ENCODE measurements at places on chromosomes 2 and 18.

GRCh38 chr2:100767224-100767653, 52.7 kb upstream of the NPAS2 start:
- no peak for DNase-seq

DNA sequence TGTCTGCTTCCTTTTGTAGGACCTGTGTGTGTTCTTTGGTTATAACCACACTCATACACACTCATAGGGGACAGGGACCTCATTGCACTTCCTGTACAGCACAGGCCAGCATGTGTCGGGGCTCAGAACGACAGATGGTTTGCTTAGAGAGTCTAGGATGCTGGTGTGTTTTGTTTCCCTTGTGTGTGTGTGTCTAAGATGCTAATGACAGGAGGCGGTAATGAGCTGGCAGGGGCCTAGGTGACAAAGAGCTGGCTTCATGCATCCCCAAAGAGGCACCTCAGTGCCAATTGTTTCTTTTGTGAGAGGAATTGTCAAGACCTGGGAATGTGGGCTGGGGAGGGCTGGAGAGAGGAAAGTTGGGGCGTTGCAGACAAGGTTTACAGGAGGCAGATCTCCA, 66.6 kb downstream of the CELF4 start:
- no peak for DNase-seq

GRCh38 chr18:21051620-21052019, 60.0 kb downstream of the ROCK1 start:
- no peak for DNase-seq

GRCh38 chr18:14964406-14964805, 216.4 kb downstream of the ANKRD30B start:
- DNase-seq = no peak

DNA sequence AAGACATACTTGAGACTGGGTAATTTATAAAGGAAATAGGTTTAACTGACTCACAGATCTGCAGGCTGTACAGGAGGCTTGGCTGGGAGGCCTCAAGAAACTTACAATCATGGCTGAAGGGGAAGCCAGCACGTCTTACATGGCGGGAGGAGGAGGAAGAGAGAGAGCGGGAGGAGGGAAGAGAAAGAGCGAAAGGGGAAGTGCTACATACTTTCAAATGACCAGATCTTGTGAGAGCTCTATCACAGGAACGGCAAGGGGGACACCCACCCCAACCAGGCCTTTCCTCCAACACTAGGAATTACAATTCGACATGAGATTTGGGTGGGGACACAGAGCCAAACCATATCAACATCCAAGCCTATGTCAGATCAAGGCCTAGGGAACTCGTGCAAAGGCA, 24.2 kb downstream of the MYL12B start:
- no peak for DNase-seq

GRCh38 chr2:54053830-54054229, 61.6 kb upstream of the ACYP2 start:
- DNase-seq = no peak

GRCh38 chr2:200483729-200484198, 26.1 kb downstream of the KCTD18 start:
- DNase-seq = no peak

DNA sequence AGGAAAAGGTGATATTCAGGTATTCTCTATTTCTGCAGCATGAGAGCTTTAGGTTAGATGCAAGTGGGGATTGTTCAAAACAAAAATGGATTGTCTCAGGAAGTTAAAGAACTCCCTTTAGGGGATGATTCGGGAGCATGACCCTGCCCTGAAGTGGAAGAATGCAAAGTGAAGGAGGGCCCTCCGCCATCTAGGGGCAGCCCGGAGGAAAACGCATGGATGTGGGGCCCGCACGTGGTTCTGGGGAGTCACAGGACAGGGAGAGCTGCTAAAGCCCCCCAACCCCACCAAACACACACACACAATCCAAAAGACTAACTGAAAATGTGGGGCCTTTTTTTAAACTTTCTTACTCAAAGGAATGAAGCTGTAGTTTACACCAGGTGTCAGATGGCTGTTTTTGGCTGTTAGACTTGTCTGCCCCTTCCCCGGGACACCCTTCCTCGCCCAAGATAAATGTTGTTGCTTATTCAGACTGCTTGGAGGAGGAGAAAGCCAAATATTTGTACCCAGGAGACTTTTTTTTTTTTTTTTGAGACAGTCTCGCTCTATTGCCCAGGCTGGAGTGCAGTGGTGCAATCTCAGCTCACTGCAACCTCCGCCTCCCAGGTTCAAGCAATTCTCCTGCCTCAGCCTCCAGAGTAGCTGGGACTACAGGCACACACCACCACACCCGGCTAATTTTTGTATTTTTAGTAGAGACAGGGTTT, 78.8 kb downstream of the HNRNPLL start:
- DNase-seq = no peak

GRCh38 chr2:60391230-60391629, 162.2 kb downstream of the BCL11A start:
- DNase-seq = no peak

DNA sequence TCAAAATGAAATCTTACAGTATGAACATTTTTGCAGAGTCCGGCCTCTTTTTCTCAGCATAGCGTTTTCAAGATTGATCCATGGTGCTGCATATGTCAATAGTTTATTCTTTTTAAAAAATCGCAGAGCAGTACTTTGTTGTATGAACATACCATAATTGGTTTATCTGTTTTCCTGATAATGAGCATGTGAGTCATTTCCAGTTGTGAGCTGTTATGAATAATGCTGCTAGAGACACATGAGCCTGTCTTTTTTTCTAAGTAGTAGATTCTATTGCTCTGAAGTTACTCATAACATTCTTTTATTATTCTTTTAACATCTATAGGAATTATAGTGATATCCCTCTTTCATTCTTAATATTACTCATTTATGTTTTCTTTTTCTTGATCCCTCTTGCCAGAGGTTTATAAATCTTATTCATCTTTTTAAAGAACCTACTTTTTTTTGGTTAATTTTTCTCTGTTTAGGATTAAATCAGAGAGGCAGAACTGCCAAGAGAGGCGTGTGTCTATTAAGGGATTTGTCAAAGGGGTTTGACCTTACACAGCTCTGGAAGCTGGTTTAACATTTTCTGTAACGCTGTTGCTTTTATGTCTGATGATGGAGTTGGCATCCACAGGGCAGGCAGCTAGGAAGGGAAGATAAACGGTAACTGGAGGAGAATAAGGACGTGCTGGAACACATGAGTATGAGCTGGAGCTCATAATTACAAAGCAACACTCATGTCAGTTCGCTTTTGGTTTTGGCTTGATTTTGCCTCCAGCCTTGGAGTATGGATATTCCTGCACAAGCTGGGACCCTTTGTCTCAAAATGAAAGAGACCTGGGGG, 47.4 kb downstream of the MGAT5 start:
- DNase-seq = no peak

- DNase-seq = no peak
Measured at GRCh38 chr2:201414099-201415023, 36.9 kb downstream of the TRAK2 start.

DNA sequence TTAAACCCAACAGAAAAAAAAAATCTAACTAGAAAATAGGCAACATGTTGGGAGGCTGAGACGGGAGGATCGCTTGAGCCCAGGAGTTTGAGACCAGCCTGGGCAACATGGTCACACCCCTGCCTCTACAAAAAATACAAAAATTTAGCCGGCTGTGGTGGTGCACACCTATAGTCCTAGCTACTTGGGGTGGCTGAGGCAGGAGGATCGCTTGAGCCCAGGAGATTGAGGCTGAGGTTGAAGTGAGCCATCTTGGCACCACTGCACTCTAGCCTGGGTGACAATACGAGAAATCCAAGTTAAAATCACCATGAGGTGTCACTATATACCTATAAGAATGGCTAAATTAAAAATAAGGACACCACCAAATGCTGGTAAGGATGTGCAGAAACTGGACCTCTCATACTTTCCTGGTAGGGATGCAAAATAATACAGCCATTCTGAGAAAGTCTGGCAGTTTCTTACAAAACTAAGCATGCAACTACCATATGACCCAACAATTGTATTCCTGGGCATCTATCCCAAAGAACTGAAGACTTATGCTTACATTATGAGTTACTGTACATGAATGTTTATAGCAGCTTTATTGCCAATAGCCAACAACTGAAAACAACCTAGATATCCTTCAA, 2.2 kb downstream of the SEPTIN10 start:
- no peak for DNase-seq

DNA sequence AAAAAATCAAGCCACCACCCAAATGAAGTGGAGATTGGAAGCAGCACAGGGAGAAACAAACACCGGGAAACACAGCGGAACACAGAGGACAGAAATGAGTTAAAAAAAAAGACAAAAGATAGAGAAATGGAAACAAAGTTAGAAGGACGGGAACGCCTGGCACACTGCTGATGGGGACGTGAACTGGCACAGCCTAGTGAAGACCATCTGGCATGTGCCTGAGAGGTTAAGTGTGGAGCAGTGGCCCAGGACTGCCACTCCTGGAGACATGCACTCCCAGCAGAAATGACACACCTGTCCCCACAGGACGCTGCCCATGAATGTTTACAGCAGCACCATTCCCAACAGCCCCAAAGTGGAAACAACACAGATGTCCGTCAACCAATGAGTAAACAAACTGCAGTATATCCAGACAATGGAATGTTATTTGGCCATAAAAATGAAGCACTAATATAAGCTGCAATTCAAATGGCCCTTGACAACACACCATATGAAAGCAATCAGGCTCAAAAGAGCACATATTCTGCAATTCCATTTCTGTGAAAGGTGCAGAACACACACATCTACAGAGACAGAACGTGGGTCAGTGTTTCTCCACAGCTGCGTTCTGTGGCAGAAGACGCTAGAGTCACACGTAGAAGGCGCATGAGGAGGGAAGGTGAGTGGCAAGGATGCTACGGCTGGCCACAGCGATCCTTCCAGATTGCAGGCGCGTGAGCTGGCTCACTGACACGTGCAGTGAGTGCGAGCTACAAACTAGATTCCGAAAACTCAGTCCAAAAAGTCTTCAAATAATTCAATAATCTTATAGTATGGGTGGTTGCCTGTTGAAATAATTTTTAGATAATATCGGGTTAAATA, 24.6 kb downstream of the THAP4 start:
- no peak for DNase-seq

GRCh38 chr2:196314780-196315179, 143.4 kb upstream of the STK17B start:
- DNase-seq = no peak

DNA sequence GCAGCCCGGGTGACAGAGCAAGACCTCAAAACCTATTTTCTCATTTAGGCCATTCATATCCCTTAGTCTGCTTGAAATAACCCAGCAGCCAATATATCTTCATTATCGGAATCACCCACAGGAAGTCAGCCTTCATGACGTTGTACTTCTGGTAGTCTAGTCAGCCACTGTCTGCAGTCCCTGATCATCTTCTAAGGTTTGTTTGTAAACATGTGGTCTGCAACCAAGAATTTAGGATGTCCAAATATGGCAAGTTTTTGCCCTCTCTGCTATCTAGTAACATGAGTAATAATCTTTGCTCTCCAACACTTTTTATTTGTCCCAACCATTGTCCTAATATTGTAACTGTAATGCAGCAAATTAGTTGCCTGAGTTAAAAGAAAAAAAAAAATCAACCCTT, 92.5 kb downstream of the PRPF40A start:
- no peak for DNase-seq

DNA sequence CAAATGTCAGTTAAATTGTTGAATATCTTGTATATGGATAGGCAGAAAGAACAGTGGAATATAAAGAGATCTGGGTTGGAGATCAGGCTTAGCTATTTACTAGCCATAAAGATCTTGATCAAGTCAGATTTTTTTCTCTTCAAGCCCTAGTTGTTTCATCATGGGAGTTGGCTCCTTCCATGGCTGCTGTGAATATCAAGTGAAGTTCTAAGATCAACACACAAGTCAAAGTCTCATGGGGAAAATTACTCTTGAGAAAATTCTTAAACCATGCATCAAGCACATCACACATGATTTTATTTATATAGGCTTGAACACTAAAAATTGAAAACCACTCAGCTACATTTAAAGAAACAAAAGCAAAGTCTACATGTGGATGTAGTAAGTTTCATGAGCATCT, 79.8 kb downstream of the C1D start:
- no peak for DNase-seq

DNA sequence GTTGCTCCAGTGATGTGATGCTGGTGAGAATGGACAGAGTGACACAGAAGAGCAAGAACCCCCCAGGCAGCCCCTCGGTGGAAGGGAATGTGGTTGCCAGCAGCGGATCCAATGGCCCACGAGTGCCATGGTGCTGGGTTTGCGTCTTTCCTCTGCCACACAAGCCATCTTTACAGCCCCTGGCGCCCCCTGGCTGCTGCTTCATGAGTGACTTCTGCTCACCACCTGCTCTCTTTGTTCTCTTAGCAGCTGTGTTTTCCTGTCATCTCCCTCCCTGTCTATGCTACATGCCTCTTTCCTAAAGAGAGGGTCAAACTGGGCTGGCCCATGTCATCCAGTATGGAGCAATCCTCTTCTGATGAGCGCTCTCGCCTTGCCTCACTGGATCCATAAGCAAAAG, 300.0 kb upstream of the SMIM21 start:
- DNase-seq = no peak

GRCh38 chr2:79713131-79713785, 200.4 kb downstream of the CTNNA2 start:
- no peak for DNase-seq

DNA sequence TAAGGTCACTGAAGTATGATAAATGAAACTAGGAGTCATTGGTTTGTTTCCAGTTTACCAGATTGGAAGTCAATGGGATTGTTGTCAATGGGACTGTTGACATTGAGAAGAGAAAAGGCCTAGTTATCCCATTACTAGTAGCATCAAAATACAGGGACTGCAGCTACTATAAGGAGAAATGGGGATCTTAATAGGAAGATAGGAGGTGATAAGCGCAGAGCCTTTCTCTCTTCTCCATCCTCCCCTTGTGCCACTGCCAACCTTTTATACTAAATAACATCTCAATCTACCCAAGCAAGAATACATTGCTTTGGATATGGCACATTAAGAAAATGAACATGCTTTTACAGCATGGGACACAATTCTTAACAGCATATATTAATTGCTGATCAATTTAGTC, 10.5 kb upstream of the BBS5 start:
- DNase-seq = no peak

- DNase-seq = no peak
Measured at GRCh38 chr18:68803356-68803755, 5.5 kb downstream of the CCDC102B start.

DNA sequence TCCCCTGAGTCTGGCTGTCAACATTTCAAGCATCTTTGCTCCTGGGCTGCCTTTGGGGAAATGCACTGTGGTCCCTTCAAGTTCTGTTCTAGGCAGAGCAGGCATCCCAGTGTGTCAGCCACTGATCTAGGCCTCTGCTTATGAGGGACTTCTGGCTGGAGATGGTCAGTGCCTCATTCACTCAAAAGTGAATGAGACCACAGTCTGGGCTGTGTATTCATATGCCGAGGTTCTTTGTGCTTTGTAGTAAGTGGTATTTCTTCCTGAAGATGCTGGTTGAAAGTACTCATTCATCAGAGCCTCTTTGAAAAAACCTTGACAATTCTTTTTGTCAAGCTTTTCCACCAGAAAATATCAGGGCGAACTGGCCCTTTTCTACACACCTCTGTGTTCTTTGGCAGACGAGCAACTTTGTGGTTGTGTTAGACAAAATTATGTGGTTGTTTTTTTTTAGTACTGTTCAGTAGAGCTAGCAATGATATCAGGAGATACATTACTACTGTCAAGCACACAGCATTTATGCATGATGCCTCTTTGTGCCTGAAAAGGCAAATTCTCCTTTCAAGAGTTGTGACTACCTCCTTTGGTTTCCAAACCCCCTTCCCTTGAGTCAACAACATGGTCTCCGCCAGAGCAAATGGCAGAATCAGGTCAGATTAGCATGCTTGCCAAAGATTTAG, 510.9 kb upstream of the NRP2 start:
- DNase-seq = no peak

All from activated naive CD4-positive, alpha-beta T cell treated with Interleukin-2 at 50 U/mL for 16 hours (primary cell).